AG09309 (cell line): ENCODE measurements at places on chromosomes 13 and 19.

DNA sequence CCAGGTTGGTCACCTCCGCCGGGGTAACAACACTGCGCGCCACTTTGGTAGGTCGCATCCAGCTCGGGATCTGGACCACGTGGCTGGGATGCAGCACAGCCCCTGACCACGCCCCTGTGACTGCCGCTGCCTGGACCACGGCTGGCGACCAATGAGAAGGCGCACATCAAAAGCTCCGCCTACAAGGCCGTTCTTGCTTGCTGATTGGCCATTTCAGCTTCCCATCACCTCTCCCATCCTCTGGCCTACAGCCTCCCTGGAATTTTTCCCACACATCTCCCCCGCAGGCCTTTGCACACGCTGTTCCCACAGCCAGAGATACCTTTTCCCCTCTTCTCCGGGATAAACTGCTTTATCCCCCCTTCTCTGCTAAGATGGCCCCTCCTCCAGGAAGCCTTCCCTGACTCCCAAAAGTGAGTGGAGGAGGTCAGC, 12.5 kb upstream of the MAP1S start:
- no peak for DNase-seq

DNA sequence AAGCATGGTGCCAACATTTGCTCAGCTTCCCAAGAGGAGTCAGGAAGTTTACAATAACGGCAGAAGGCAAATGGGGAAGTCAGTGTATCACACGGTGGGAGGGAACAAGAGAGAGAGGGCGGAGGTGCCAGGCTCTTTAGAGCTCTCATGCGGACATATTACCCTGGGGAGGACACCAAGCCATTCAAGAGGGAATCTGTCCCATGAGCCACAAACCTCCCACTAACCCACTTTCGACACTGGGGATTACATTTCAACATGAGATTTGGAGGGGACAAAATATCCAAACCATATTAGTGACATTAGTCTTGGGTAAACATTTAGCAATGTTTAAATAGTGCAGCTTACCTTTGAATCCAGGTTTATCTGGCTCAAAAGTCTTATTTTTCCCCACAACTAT, 69.9 kb downstream of the SLAIN1 start:
- DNase-seq, result no peak

- no peak for DNase-seq
Observed at GRCh38 chr13:85303630-85304029, 495.6 kb downstream of the SLITRK6 start.

DNA sequence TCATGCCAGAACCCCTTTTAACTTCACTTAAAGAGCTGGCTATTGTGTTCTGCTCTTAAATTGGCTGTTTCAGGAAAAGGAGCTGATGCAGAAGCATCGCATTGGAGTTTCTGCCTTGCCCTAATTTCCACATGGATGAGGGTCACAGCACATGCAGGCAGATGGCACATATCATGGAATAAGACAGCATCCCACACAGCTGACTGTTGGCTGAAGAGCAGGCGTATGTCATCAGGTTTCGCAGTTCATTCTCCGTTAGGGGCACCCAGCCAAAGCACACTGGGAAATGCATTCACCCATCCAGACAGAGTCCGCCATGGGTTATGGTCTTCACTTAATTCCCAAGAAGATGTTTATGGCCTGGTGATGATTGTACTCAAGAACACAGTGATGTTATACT, 572.5 kb downstream of the LIG4 start:
- no peak for DNase-seq

GRCh38 chr19:31289381-31289880, 59.8 kb downstream of the TSHZ3 start:
- no peak for DNase-seq

GRCh38 chr19:10971107-10971726, 10.4 kb downstream of the SMARCA4 start:
- DNase-seq, result no peak

DNA sequence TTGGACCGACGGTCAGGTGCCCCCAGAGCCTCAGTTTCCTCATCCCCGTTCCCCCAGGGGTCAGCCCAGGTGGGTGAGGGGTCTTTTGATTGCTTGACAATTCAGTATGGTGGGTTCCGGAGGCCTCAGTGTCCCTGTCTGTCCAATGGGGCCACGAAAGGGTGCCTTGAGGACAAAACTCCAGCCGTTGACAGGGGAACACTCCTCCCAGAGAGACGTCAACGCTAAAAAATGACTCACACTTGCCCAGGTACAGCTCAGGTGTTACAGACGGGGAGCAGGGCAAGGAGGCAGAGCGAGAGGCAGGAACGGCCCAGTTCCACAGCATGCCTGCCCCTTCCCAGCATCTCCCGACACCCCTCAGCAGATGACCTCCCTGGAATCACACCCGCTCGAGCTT, 1.8 kb downstream of the TNFAIP8L1 start:
- no peak for DNase-seq

GRCh38 chr13:76245211-76245610, 609.1 kb downstream of the LMO7 start:
- no peak for DNase-seq

GRCh38 chr19:4152241-4152998, 1.0 kb upstream of the CREB3L3 start:
- DNase-seq, result no peak

- no peak for DNase-seq
Observed at GRCh38 chr19:44112802-44113137, 429 bp upstream of the ZNF225 start.

DNA sequence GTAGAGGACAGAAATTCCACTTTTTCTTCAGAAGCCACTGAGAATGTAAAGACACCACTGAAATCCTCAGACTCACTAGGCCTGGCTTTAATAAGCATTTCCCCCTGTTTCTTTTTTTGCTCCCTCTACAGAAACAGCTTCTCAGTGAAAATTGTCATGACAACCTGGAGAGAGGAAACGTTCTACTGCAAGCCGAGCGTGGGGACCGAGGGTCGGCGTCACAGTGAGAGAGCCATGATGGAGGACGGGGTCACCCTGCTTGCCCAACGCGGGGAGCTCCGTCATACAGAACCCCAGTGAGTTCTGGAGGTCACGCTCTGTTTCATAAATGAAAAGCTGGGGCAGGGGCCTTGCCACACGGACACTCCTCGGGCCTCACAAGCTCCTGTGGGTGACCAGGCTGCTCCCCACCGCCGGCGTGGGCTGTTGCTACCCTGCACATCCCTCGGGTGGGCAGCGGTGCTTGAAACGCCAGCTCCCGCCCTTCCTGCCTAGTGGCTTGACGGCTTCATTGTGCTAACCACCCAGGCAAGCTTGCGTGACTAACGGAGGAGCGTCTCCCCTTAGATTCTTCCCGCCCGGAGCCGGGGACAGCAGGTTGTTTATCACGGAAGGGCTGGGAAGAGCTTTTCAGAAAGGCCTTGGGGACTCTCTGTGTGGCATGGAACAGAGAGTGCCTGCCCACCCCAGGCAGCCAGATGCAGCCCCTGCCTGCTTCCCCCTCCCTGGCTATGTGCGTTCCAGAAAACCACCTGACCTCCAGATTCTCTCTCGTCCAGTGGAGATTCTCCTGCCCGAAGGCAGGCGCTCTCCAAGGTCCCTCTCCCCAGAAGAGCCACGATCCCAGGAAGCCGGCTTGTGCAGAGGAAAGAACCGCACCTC, 153.6 kb downstream of the KATNAL1 start:
- DNase-seq, result no peak

DNA sequence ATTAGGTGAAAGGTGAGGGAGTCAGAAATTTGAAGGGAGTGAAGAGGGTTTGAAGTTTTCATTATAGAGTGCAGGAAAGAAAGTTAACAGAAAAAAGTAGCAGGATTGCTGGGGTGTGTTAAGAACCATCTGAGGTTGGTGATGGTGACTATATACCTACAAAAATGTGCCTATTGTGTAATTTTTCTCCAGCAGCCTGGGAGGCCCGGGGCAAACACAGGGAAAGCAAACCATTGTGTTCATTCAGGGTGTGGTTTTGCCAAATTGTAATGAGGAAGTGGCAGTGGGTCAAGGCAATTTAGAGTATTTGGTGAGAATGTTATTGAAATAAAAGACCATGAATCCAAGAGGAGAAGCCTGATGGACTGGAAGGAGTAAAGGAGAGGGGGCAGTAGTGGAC, 8.2 kb upstream of the SUCLA2 start:
- DNase-seq, result peak; percentile 52

GRCh38 chr19:33267706-33268105, 34.6 kb downstream of the CEBPA start:
- DNase-seq, result no peak

DNA sequence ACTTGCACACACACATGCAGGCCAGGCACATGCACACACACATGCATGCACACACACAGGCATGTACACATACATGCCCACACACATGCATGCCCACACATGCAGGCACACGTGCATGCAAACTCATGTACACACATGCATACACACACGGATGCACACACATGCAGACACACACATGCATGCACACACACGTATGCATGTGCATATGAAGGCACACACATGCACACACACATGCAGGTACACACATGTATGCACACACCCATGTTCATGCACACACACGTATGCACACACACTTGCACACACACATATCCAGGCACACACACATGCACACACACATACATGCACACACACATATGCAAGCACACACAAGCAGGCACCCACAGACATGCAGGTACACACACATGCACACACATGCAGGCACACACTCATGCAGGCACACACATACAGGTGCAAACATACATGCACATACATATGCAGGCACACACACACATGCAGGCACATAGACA, 278.1 kb downstream of the LHFPL6 start:
- DNase-seq, result no peak

DNA sequence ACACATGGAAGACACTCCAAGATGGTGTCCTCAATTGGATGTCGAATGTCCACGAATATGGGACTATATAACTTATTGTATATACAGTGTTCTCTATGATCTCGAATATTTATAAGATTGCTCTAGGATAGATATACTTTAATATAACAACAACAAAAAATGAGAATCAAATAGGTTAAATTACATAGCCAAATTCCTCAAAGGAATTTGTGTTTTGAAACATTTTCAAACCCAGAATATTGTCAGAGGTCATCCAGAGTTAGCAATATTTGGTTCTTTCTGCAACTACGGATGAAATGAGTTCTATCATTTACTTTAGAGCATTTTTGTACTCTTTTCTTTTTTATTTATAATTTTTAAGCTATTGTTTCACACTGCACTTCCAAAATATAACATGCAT, 857.8 kb downstream of the GPC5 start:
- DNase-seq, result no peak

DNA sequence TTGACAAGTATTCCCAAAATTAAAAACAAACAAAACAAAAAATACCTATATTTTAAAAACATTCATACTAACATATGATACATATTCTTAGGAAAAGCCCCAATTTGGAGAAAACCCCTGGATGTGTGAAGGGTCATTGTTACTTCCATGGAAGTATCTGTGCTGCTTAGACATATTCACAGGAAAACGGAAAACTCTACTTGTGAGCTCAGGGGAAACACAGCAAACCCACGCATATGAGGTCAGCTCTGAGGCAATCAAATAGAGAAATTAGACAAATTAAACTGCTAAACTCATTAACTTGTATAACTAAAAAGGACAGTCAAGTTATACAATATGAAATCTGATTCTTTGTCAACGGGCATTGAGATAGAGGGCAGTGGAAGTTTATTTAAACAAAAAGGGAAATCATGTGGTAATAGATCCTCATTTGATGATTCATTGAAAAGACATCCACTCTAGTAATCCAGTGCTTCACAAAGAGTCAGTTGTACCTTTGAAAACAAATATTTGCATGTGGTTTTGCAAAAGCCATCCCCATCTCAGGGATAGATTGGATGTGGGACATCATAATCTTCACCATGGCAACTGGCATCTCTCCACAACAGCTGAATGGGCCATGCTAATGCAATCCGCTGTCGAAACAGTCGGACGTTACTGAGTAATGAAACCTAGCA, 423.4 kb downstream of the ITGBL1 start:
- peak; percentile 7 for DNase-seq

DNA sequence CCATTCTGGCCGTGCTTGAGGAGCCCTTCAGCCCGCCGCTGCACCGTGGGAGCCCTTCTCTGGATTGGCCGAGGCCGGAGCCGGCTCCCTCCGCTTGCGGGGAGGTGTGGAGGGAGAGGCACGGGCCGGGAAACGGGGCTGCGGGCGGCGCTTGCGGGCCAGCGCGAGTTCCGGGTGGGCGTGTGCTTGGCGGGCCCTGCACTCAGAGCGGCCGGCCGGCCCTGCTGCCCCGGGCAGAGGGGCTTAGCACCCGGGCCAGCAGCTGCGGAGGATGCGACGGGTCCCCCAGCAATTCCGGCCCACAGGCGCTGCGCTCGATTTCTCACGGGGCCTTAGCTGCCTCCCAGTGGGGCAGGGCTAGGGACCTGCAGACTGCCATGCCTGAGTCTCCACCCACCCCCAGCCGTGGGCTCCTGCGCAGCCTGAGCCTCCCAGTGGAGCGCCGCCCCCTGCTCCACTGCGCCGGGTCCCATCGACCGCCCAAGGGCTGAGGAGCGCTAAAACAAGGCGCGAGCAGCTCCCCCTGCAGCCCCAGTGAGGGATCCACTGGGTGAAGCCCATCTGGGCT, 76.5 kb downstream of the PCDH20 start:
- DNase-seq, result no peak

GRCh38 chr19:48635966-48636858, 967 bp downstream of the DBP start:
- no peak for DNase-seq
